ENCODE measurements at places on chromosomes 6 and 20.

DNA sequence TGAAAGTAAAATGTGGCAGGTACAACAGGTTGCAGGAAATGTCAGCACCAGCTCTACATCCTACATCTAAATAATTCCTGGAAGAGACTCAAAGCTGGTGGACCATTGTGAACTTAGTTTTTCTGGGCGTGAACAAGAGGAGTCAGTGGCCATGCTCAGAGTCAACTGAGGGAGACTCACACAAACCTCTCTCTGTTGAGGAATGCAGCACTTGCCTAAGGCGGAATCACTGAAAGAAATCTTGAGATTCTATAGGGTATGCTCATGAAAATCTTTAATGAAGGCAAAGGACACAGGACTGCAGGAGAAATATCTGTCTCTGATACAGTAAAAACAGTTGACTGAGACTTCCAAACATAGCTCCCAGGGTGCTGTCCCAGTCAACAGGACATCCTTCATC lies 22.5 kb downstream of the SLC17A4 start:
- no peak for DNase-seq

GRCh38 chr20:47355489-47356219 lies 845 bp downstream of the ZMYND8 start:
- DNase-seq: no peak

GRCh38 chr20:4502756-4503155 lies 219.0 kb upstream of the PRND start:
- DNase-seq: no peak

DNA sequence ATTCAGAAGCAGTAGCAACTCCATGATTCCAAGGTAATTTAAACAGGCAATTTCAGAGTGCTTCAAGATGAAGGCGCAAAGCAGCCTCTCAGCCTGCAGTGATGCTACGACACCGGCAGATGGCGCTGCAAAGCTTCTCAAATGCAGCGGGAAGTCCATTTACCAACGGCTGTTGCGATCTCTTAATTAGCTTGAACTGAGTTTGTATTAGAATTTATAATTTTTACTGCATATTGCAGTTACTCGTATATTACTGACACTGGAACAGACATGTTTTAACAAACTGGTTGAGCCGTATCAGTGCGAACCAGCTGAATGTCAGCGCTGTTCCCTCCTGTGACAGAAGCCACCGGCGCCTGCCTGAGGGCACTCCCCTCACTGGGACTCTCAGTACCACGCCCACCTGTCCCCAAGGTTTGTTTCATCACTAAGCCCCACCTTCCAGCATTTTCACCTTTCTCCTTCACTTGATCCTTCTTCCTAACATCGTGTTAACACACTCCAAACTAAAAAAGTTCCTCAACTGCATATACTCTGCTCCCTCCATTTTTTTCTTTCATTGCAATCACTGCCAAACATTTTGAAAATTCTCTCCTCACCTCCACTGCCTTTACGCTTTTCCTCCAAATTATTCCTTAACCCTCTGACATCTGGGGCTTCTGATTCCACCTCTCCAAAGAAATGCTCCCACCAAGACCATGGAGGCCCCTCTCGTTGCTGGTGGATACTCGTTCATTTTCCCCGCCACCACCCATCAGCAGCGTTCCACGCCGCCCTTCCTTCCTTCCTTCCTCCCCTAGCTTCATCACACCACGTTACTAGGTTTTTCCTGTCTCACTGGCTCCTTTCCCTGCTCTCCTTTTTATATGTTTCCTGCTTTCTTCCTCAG lies 14.5 kb downstream of the GNL1 start:
- peak; percentile 69 for DNase-seq

DNA sequence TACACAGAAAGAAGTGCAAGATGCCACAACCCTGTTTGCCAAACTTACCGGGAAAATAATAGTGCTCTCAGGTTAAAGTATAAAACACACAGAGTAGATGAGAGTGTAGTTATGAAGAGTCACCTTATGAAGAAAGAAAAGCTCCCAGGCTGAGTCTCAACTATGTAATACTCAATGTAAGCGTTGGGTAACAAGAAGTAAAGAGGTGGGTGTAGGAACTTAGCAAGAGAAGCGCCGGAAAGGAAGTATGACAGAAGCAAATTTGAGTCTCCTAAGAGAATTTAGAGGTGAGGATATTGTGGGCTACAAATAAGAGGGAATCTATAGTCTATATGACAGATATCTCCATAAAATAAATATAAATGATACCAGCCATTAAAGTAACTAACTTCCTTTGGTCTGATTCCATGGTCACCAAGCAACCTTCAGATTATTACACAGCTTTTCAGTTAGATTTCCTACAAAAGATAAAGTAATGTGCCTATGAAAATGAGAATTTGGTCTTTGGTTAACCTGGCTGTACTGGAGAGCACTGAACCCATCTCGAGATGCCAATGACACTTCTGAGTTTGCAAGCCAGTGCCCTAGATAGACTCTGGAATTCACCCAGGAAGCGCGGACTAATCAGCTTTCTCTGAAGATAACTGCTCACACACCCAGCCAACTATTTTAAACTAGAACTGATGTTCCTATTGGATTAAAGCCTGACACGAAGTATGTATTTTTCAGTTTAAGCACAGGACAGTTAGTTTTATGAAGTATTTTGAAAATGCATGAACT lies 1.8 kb downstream of the TUBE1 start:
- peak; percentile 62 for DNase-seq

DNA sequence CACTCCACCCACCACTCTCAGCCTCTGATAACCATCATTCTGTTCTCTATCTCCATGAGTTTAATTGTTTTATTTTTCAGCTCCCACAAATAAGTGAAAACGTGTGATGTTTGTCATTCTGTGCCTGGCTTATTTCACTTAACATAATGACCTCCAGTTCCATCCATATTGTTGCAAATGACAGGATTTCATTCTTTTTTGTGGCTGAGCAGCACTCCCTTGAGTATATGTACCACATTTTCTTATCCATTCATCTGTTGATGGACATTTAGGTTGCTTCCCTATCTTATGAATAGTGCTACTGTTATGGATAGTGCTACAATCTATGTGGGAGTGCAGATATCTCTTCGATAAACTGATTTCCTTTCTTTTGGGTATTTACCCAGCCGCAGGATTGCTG lies 103.3 kb upstream of the PDE7B start:
- DNase-seq: no peak
